ENCODE measurements at places on chromosomes 16 and 17.

DNA sequence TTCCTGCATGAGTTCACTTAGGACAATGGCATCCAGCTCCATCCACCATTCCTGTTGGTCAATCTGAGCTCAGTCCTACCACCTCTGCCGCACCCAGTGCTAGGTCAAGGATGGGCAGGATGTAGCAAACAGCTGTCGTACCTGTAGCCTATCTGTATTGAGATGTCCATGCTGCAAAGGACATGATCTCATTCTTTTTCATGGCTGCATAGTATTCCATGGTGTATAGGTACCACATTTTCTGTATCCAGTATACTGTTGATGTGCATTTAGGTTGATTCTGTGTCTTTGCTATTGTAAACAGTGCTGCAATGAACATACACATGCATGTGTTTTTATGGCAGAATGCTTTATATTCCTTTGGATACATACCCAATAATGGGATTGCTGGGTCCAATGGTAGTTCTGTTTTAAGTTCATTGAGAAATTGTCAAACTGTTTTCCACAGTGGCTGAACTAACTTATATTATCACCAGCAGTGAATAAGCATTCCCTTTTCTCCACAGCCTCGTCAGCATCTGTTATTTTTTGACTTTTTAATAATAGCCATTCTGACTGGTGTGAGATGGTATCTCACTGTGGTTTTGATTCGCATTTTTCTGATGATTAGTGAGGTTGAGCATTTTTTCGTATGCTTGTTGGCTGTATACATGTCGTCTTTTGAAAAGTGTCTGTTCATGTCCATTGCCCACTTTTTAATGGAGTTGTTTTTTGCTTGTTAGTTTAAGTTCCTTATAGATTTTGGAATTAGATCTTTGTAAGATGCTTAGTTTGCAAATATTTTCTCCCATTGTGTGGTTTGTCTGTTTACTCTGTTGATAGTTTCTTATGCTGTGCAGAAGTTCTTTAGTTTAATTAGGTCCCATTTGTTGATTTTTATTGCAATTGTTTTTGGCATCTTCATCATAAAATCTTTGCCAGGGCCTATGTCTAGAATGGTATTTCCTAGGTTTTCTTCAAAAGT is 7.2 kb upstream of the MRTFB start:
- DNase-seq: no peak

- DNase-seq: no peak
Observed at GRCh38 chr16:85698935-85699558, 10.3 kb upstream of the GINS2 start.

GRCh38 chr17:53004902-53005301 is 817.8 kb upstream of the KIF2B start:
- no peak for DNase-seq

DNA sequence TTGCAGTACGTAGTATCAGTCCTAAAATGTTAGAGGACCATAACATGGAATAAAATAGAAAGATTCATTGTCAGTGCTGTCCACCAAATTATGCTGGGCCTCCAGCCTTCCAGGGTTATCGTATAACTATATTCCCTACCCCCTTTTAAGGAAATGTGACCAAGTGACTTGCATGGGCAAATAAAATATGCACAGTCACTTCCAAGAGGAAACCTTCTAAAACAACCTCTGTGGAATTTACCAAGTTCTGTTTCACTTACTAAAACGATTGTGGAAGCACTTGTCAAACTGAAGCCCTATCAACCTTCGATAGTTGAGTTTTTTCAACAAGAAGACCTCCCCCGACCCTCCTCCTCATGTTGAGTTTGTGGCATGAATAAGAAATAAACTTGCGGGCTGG is 345.4 kb upstream of the C16orf82 start:
- no peak for DNase-seq

DNA sequence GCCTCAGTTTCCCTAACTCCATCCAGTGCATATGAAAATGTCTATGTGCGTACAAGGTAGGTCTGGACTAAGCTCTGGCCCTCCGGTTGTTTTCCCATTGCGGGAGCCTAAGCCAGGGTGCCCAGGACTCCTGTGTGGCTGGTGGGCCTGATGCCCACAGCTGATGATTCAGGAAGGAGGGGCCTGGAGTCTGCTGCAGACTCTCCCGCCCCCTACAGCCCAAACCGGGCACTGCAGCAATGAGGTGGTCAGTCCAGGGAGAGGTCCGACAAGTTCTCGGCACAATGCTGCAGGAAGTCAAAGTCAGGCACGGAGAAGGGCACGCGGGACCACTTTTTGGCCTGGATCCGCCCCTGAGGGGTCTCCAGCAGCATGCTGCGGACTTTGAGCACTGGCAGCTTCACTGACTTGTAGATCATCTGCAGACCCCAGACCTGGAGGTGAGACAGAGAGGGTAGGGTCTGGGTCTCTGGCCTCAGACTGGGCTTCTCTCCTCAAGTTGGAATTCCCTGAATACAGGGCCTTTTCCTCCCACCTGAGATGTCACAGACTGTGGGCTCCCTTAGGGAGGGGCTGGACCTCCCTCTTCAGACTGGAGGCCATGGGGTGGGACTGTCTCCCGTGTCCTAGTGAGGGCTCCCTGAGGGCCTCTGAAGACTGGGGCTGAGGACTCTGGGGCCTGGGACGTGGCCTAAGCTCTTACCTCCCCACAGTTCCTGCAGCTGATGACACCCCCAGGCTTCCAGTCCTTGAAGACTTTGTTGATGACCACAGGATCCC is 3.4 kb upstream of the ZNF385C start:
- peak; percentile 43 for DNase-seq

DNA sequence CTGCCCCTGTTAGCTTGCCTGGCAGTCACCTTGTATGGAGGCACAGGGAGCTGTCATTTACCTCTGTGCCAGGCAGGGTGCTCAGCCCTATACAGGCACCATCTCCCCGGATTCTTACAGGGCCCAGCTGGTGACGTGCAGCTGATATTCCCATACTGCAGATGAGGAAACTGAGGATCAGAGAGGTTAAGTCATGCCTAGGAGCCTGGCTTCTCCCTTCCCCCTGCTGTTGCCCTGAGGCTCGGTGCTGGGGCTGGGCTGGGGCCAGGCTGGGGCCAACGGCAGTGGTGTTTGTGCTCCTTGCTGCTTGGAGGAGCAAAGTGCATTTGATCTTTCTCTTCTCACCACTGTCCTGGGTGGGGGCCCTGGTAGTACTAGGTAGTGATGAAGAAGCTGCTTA is 54.7 kb upstream of the IL34 start:
- DNase-seq: no peak

GRCh38 chr17:70076189-70076588 is 1.2 kb downstream of the KCNJ16 start:
- DNase-seq: no peak

DNA sequence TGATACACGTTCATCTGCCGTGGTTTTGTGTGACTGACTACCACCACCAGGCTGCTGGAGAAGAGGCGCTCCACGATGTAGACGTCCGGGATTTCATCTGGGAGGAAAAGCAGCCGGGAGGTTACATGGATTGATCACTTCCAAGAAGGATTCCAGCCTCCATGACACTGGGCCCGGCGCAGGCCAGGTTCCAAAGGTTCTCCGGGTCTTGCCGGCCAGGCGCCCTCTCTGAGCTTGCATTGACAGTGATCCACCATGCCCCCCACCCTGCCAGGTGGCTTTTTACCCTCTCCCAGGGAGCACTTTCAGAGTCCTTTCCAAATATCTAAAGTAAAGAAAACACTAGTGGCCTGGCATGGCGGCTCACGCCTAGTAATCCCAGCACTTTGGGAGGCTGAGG is 6.5 kb downstream of the WIPI1 start:
- DNase-seq: no peak

DNA sequence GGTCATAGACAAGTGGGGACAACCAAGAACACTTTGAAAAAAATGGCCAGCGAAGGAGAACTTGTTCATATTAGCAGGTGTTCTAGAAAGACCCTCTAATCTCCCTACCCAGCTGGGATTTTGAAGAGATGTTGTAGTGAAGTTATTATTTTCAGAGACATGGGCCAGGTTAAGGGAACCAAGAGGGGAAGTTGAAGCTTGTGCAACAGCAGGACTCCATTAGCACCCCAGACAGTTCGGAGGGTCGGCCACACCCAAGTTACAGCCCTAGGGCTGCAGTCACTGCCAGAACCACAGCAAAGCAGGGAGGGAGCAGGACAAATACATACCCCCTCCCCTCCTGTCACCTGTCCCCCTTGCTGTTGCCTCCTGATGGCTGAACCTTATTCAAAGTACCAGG is 42.3 kb downstream of the WSB1 start:
- DNase-seq: no peak

GRCh38 chr17:28039251-28039650 is 3.2 kb upstream of the NLK start:
- no peak for DNase-seq

DNA sequence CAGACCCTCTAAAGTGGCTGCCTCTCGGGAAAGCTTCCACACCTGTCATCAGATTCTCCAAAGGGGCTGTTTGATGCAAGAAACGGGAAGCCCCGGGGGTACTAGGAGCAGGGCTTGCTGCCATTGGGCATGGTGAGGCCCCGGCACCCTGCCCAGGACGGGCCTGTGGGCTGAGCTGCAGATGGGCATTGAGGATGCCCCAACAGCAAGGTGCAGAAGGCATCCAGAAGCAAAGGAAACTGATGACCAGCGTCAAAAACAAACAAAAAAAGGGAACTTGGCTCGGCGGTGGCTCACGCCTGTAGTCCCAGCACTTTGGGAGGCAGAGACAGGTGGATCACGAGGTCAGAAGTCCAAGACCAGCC is 1.5 kb upstream of the LIMD2 start:
- DNase-seq: peak; percentile 52

DNA sequence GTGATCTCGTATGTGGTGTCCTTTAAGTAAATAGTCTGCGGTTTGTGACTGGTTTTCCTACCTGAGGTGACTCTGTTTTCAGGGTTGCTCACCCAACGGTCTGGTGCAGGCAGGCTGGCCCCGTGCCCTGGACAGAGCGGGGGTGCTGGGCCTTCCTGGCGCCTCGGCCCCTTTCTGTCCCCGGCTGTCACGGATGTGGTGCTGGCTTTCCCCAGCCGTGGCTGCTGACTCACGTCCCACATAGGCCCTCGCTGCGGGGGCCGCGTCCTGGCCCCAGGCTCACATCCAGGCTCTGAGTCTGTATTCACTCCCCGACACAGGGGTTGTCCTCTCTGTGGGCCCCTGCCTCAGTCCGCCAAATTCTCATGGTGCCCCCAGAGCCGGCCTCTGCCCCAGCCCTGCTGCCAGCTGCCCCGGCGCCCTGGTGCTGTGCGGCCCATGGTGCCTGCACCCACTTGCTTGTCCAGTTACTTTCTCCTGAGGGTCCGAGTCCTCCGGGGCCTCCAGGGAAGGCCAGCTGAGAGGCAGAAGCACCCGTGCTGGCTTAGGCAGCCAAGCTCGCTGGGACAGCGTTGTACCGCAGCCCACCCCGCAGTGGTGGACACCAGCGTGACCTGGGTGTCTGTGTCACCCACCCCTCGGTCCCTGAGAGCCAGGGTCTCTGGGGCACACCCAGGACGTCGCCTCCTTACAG is 5.9 kb downstream of the CHMP6 start:
- DNase-seq: no peak

DNA sequence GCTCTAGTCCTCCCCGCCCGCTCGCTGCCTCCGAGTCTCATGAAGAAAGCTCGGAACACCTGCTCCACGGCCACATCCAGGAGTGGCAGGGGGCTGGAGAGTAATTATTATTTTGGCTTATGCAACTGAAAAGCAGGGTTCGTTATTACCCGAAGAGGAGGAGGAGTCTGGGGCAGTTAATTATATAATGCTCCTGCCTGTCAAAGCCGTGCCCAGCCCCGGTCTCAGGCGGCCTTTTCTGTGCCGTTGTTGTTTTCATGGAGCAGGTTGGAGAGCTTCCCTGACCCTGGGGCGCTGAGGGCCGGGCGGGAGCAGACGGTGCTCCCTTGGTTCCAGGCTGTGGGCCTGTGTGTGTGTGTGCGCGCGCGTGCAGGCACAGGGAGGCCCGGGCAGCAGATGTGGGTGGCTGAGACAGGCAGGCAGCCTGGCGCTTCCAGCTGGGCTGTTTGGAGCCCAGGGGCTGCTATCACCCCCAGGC is 2.4 kb downstream of the JPH3 start:
- DNase-seq: no peak
